ENCODE measurements at places on chromosomes 7 and 10.

DNA sequence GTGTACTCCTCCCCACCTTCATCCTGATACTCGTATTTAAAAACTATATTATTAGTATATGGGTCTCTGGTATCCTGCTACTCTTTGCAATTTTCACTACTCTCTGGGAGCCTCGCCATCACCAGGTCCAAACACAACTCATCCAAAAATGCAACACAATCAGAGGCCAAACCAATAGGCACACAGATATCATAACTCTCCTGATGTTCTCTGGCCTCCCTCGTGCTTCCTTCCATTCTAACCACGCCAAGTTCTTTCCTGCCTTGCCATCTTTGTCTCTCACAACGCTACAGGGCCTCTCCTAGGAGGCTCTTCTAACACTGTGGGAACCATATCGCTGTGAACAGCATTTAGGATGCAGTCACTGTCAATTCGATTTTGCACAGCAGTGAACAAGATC, 7.3 kb downstream of the RHEB start:
- DNase-seq, result no peak

DNA sequence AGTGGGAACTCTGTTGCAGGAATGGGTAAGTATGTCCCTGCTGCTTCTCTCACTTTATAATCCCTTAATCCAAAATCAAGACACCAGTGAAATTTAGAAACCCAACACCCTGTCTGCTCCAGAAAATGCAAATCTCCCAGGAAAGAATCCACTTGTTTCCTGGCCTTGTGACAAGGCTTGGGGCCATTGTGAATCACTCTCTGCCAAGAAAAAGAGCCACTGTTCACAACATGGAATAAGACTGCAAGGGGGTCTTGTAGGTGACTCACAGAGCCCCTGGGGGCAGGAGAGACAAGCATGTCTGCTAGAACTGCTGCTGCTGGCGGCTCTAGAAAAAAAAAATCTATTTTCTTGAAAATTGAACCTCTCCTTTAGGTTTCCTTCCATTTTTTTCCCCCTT, 191.2 kb downstream of the SORCS1 start:
- no peak for DNase-seq

GRCh38 chr7:99694201-99694911, 14.6 kb upstream of the CYP3A5 start:
- DNase-seq, result no peak

DNA sequence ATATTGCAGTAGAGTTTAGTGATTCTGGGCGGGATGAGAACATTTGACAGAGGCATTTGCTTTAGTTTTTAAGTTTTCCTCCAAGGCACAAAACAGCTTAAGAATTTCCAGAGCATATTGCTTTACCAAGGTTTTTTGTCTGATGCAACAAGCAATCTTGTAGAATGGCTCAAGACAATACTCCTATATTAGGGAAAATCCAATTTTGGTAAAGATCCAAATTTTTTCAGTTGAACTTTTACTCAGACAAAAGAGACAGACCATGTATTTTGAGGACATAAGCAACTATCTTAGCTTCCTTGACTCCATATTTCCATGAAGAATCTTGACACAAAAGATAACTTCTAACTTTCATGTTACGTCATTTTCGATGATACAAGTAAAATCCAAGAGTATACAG, 92.3 kb upstream of the NANOS1 start:
- no peak for DNase-seq

GRCh38 chr7:99473315-99473596, 566 bp downstream of the ZNF789 start:
- DNase-seq, result peak; percentile 33

DNA sequence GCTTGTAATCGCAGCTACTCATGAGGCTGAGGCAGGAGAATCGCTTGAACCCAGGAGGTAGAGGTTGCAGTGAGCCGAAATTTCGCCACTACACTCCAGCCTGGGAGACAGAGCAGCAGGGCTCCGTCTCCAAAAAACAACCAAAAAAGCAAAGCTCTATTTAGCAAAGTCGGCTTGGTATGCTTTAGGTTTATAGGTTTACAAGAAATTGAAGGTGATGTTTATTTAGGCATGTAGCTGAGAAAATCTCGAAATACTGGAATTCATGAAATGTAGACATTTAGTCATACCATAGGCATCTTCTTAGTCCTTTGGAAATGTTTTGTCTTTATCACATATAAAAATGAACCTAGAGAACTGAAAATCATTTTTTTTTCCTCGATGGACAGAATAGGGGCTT, 453.8 kb upstream of the ANKRD30A start:
- peak; percentile 50 for DNase-seq

GRCh38 chr10:102269017-102269416, 23.7 kb downstream of the GBF1 start:
- no peak for DNase-seq

GRCh38 chr7:159014297-159015062, 130.2 kb downstream of the VIPR2 start:
- no peak for DNase-seq

DNA sequence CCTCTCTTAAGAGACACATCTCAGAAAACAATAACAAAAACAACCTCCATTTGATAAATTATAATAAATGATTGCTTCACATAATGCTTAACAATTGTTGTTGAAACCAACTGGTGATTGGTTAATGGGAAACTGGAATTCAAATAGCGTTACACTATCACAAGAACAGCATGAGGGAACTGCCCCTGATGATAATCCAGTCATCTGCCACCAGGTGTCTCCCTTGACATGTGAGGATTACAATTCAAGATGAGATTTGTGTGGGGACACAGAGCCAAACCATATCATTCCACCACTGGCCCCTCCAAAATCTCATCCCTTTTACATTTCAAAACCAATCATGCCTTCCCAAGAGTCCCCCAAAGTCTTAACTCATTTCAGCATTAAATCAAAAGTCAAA, 375.9 kb downstream of the BMPER start:
- DNase-seq, result no peak

GRCh38 chr10:104253606-104254410, 884 bp upstream of the GSTO1 start:
- no peak for DNase-seq

GRCh38 chr7:110010359-110010758, 1080.6 kb upstream of the LRRN3 start:
- no peak for DNase-seq

DNA sequence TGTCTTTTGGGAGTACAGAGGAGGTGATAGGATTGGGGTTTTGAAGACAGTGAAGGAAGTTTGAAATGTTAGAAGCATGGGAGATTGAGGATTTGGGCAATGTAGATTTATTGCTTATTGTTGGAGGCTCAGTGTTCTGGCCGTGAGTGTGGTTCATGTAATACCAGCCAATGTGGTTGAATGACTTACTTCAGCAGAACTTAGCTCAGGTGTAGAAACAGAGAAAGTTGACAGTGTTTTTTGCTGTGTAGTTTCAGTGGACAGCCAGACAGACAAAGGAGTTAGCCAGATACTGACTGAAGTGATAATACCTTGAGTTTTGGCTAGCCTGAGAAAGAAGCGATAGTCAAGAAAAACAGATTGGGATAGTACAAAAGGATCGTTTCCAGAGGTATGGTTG, 88.5 kb downstream of the AHCYL2 start:
- no peak for DNase-seq

DNA sequence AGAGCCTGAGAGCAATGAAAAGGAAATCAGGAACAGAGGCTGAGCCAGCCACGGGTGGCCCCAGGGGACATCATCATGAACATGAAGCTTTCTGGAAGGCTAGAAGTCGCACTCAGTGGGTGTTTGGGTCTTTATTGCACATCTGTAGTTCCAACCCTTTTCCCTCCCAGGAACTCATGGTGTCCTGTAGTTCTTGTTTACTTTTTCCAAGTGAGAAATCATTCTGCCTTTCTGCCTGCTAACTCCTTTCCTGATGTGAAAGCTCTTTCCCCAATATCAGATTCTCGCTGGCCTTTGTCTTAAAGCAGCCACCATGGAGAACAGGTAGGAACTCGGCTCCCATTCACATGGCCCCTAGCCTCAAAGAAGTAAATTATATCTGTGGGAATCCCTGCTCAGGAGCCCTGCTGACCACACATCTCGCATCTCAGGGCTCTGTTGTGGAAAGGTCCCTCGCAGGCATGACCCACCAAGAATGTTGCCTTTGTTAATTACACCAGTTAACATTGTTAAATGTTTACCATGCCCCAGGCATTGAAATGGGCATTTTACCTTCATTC, 542.7 kb downstream of the TNS3 start:
- DNase-seq, result no peak

DNA sequence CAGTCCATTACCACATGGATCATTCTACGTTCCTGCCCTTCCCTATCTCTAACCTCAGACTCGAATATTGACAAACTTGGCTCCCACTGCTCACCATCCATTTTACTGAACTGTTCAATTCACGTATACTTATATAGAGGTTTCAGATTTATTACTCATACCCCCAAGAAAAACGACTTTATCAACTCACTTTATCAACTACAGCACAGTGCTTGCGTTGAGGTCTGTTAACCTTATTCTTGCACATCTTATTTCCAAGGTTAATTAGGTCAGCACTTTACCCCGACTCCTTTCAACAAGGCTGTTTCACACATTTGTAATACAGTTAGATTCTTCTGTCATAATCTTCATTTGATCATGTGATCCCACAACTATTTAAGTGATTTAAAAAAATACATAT, 162.3 kb upstream of the AHR start:
- DNase-seq, result no peak

- no peak for DNase-seq
Observed at GRCh38 chr7:25228386-25228785, at the start of gene NPVF. TSS of gene NPVF (minus strand) at chr7:25228486. CDS start at chr7:25228439, 47 bp downstream.

- no peak for DNase-seq
Observed at GRCh38 chr7:19470031-19470430, 238.8 kb downstream of the POLR1F start.

- no peak for DNase-seq
Observed at GRCh38 chr7:55180963-55181542, 162.2 kb downstream of the EGFR start.

GRCh38 chr10:13349463-13350274, 1.6 kb upstream of the SEPHS1 start:
- no peak for DNase-seq

DNA sequence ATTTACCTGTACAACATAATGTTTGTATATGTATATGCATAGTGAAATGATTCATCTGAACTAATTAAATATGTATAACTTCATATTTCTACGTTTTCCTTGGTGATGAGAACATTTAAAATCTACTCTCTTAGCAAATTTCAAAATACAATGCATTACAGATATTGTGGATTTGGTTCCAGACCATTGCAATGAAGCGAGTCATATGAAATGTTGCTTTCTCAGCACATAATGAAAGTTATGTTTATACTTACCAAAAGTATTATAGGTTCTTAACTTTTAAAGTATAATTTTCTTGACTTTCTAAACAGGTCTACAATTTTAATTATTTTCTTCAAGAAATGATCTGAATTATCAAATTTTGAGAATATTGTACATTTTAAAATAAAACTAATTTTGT, 189.2 kb downstream of the CSTF2T start:
- peak; percentile 3 for DNase-seq

DNA sequence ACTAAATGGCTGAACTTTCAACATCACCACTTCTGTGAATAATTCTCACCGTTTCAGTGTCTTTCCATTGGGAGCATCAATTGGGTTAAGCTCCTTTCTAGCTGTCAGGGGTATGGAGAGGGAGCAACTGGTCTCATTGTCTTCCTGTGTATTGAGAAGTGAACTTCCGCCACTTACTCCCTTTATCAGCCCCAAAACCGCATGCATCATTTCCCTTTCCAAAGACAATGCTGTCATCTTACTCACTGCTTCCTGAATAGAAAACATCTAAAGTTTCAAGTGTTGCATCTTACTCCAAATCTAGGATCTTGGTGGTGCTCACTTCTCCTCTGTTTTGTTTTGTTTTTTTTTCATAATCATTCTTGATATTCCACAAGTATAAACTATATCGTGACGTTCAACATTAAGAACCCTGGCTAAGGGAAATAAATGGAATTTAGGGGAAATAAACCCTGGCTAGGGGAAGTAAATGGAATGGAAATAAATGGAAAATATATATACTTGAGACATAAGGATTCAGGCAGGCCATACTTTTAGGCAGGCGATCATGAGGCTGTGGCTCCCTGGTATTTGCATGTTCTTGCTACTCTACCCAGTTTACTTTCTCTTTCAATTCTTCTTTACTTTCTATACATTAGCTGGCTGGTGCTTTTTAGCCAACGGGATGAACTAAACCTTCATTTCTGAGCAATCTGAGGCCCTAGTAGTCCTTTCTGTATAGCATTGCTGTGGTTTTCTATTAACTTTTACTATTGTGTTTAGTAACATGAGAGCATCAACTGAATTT, 371.9 kb downstream of the BMPER start:
- DNase-seq, result no peak
